Osteoblast (primary cell): ENCODE measurements at places on chromosomes 16 and 17. TPM values are rescaled to one million over a fixed set of nuclear protein-coding genes. Genes with fewer than 3 reads are reported as not detected.

The DRG2 gene
- total RNA-seq = 33.0 and 40.2 TPM in 2 replicates

DNA sequence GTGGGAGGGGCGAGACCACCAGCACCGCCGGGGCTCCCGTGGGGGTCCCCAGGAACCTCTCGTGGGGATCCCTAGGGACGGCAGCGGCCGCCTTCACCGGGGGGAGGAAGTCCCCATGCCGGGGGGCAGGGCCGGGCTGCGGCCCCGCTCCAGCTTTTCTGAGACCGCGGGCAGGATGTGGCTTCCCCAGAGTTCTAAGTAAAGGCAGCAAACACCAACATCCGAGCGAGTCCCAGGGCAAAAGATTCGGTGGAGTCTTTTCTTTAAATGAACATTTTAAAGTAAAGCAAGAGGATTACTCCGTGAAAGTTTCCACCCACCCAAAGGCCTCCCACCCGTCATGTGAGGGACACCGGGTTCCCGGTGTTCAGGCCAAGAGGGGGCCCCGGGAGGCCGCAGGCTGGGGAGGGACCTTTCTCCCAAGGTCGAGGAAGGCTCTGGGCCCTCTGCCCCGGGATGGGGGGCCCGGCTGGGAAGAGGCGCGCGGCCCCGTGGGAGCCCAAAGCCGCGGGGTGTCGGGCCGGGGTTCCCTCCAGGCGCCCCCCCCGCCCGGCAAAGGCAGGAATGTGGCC, 137.2 kb upstream of the RPH3AL start:
- DNase-seq = peak; percentile 91

The SRR gene
- 20.6 and 22.4 TPM in 2 replicates for total RNA-seq

DNA sequence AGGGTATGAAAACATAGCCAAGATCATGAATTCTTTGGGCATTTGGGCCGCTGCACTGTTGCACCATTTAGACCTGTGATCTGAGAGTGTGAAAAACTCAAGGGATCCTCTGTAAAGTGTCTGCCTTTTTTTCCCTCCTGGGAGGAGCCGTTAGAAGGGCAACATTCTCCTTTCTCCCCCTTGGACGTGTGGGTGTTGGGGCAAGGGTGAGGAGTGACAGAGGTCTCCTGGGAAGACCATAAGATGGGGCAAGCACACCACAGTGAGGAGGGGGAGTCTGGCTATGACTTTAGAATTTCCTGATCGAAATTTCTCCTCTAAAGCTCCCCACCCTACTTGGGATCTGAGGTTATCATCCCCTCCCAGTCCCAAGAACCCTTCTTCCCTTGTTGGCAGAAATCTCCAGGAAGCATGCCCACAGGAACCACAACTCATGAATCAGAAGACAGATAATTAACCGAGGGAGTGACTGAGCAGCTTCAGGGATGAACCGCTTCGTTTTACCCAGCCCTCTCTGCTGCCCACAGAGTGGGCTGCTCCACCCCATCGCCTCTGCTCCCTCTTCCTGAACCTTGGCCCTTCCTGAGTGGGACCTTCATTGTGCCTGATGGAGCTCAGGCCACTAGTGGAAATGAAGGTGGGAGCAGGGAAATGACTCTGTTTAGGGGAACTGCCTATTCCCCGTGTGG, 4.2 kb downstream of the ITGB3 start:
- DNase-seq = peak; percentile 95

DNA sequence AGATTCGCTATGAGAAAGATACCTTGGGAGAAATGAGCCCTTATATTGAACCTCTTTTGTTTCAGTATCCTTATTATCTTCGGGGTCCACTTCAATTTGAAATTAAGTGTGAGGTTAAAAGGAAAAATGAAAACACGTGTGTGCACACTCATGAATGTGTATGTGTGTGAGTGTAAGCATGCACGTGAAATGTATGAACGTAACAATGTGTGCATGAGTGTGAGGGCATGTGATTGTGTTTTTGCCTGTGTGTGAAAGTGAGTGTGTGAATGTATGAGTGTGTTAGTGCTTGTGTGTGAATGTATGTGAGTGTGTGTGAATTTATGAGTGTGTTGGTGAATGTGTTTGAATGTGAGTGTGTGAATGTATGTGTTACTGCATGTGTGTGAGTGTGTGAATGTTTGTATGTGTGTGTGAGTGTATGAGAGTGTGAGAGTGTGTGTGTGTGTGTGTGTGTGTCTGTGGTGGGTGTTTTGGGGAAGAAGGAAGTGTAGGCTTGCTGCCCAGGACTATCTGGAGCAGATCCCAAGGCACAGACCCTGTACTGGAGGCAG, 224.0 kb upstream of the CDH13 start:
- DNase-seq = no peak

DNA sequence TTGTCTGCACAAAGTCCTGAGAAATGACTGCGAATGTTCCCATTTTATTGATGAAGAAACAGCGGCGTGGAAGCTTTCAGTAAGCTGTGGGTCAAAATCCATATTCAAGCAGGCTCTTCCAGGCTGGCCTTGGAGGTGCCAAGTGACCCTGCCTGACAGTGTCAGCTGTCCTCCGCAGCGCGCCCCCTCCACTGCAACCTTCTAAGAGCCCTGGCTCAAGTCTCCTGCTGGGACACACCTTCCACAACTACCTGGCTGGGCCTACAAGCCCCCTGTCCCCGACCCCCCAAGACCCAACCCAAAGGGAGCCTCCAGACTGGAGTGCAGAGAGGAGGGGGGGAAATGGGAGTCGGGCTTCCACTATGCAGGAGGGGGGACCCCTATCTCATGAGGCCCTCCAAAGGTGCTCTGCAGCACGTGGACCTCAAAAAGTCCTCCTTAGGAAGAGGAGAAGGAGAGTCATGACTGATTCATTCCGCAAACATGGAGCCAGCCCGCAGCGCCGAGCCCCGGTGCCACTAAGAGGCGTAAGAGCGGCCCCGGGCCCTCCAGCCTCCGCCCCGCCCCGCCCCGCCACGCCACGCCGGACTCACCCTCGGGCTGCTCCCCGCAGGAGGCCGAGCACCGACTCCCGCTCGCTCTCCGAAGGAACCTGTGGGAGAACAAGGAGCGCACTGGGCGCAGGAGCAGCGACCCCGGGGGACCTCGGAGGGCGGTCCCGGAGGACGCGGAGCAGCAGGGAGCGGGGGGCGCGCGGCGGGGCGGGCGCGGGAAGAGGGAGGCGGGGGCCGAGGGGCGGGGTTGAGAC, 574 bp downstream of the MPP3 start:
- peak; percentile 98 for DNase-seq

DNA sequence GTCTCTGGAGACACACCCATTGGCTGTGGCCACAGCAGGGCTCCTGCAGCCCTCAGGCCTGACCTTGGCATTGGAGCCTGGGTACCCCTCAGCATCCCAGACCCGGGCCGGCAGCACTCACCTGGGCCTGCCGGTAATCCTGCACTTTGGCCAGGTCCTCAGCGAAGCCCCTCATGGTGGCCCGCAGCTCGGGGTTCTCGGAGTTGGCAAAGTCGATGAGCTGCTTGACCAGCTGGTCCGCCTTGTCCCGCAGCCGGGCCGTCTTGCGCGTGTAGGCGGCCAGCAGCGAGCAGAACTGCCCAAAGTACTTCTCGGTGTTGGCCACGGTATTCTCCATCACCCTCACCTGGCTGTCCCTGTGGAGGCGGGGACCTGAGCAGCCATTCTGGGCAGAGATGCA, 2.2 kb downstream of the CIBAR2 start:
- peak; percentile 39 for DNase-seq

GRCh38 chr16:54930869-54931119, 129 bp downstream of the IRX5 start:
- DNase-seq = no peak

DNA sequence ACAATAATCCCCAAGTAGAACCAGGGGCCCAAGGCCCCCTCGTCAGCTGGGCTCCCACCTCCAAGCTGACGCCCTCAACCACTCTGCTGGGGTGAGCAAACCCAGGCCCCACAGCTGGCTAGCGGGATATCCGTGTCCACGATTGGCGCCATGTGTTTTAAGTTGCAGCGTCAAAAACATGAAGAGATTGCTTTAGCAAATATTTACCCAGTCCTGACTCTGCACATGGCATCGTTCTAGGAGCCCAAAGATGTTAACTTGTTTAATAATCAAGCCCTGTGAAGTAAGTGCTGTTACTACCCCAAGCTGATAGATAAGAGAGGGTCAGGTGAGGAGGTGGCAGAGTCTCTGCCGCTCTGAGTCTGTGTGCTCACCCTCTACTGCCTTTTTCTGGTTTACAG, 344 bp upstream of the SEPTIN12 start:
- peak; percentile 57 for DNase-seq

The TXNL4B gene
- 9.1 and 12.3 TPM in 2 replicates for total RNA-seq

GRCh38 chr17:48631693-48632578, 5.8 kb upstream of the HOXB9 start:
- peak; percentile 76 for DNase-seq

DNA sequence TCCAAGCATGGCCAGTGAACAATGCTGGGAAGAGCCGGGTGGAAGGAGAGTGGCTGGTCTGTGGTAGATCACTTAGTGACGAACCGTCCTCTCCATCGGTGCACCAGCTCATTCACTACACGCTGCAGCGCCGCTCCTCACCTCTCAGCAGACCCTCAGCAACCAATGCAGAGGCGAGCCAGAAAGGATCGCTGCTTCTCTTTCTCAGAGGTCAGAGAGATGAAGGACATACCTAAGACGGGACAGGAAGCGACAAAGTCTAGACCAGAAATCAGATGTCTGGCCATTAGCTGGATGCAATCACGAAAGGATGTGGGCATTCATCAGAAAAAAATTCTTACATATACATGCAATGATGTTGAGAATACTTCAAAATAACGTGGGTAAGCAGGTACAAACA, 26.9 kb downstream of the NSMCE1 start:
- no peak for DNase-seq

- DNase-seq = peak; percentile 88
These were observed 23.2 kb upstream of the CRYM start for GRCh38 chr16:21301168-21301894.

DNA sequence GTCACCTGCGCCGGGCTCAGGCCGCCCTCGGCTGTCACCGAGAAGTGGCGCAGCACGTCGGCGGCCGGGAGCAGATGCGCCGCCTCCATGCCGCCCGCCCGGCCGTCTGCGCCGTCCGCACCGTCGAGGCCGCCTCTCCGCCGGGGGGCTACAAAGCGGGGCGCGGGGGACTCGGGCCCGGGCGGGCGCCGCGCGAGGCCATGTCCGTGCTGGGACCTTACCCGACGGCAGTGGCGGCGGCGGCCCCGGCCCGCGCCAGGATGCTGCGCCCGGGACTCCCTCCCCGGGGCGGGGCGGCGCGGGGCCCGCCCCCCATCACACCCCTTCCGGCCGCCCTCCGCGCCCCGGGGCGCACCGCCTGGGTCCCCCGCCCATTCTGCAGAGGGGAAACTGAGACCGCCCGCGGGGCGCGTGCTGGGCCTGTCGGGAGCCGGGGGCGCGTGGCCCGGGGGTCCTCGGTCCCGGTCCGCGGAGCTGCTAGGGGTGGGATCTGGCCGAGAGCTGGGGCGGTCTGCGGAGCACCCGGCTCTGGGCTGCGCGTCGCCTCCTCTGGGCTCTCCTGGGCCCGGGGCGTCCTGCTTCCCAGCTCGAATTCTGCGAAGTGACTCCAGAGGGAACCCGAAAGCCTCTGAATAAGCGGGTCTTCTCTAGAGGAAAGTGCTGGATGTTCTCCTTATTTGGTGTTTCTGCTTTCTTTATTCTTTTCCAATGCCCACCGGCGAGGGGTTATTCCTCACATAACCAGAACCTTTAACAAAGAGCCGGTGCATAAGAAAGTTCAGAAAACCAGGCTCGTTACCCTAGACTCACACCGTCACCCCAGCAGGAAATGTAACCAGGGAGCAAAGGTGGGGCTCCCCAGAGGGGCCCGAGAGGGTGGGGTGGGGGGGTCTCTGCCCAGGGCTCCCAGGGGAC, at the start of gene ATP2A3:
Gene ATP2A3 (minus strand): TSS at position 235 of the 915 bp plus-strand sequence. CDS start 146 bp downstream, at position 89.
- peak; percentile 91 for DNase-seq

DNA sequence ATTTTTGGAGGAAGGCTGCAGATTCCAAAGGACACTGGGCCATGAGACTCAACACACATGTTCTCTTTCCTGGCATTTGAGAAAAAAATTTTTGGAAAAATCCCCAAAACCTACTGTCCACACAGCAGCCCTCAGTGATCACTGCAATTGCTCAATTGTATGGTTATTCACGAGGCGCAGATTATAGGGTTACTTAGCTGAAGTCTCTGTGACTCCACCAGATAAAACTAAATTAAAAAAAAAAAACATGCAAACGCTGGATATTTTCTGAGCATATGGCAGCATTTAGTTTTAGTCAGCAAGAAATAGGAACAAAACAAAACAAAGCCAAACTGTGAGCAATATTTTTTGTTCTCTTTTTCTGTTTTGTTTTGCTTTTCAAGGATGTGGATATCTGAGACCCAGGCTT, 83.8 kb upstream of the FAM20A start:
- DNase-seq = no peak

DNA sequence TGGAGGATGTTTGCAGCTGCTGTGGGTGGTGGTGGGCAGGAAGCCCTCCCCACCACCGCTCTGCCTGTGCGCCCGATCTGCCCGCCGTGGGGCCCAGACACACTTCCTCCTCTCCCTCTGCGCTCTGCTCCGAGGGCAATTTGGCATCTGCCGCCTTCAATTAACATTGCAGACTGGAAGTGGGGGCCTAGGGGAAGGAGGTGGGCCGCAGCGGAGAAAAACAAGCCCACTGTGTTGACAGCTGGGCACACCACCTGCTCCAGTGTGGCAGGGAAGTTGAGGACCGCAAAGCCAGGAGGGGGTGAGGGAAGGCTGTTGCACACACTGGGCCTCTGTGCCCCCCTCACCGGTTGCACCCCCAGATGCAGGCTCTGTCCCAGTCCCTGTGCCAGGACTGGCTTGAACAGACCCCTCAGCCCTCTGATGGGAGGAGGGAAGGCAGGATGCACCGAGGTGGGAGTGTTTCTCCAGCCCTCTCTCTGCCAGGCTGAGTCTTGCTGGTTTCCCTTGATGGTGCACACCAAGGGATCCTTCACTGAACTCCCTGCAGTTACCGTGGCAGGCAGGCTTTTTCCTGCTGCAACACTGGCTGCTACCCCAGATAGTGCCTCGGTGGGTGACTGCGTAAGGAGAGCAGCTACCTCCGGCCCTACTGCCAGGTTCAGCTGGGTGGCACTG, 72.8 kb upstream of the MED9 start:
- no peak for DNase-seq

The SLC16A6 gene
- total RNA-seq = 1.4 and 3.8 TPM in 2 replicates

The FBXW10B gene
- total RNA-seq = 0.29 and 0.36 TPM in 2 replicates

The SLC35B1 gene
- total RNA-seq = 43.6 and 48.1 TPM in 2 replicates

The UNC13D gene
- total RNA-seq = 1.1 and 2.1 TPM in 2 replicates

The PAGR1 gene
- 16.8 and 19.9 TPM in 2 replicates for total RNA-seq

GRCh38 chr16:85573045-85573695, 40.0 kb upstream of the GSE1 start:
- no peak for DNase-seq

GRCh38 chr17:51298508-51299371, 38.4 kb downstream of the UTP18 start:
- DNase-seq = peak; percentile 54

The NPIPA2 gene
- total RNA-seq = 0.72 TPM in 1 of 2 replicates, not detected in the other

The KRTAP2-4 gene
- total RNA-seq = not detected in 2 replicates

GRCh38 chr17:39151943-39152818, 744 bp upstream of the PLXDC1 start:
- DNase-seq = peak; percentile 43

The MEOX1 gene
- total RNA-seq = under 0.01 TPM in 1 of 2 replicates, not detected in the other

- no peak for DNase-seq
These were observed 1231.8 kb downstream of the CDH11 start for GRCh38 chr16:63890081-63890480.

GRCh38 chr17:17551361-17551760, 40.1 kb downstream of the PEMT start:
- DNase-seq = no peak

The HOXB9 gene
- not detected in 2 replicates for total RNA-seq

The HSPB9 gene
- not detected in 2 replicates for total RNA-seq

The KRTAP16-1 gene
- not detected in 2 replicates for total RNA-seq
